ENCODE measurements at places on chromosomes 16 and 17. TPM values are rescaled to one million over a fixed set of nuclear protein-coding genes. Genes with fewer than 3 reads are reported as not detected.

Gene ITGAD
- not detected for total RNA-seq

Gene TBC1D3K
- total RNA-seq: 1.2 TPM

Gene MYH1
- not detected for total RNA-seq

Gene KIFC3
- total RNA-seq: 140 TPM

Gene SPATA22
- total RNA-seq: not detected

Gene GJD3
- not detected for total RNA-seq

Gene KRTAP3-2
- not detected for total RNA-seq

DNA sequence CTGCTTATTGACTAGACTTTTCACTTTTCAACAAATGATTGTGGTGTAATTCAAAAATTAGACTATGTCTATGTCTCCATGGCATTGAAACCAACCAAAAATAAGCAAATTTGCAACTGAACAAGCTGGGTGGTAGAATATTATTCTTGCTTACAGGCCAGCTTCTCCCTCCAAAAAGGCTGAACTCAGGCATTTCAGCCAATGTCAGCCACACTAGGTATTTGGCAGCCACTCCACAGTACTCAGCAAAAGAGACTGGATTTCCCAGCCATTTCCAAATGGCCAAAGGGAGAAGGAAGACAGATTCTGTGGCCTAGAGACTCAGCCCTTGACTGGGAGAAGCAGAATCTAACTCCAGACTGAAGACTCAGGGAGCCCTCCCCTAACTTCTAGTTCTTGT, 121.8 kb upstream of the IRX5 start:
- no peak for DNase-seq
